ENCODE measurements at places on chromosomes 6 and 20.

DNA sequence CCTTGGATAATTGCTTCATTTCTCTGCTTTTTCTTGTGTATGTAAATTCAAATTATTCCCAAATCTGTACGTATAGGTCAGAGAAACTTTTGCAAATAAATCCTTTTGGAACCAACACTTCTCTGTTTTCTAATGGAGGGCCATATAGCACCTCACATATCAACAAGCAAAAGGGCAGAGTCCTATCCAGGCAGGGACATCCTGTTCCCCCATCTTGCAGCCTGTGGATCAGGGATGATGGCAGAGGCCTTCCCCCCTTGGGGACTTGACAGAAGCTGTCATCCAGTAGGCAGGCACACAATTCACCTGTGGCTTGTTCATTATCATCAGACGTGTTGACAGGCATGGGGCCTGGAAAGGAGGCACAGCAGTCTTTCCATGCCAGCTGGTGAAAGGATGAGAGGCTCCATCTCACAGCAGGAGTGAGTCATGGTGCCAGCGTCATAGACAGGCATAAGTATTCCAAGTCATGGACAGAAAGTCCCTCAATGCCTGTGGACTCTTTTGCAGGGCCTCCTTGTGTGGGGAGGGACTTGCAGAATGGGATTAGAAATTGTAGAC, 31.8 kb upstream of the PLEKHG1 start:
- DNase-seq: no peak

GRCh38 chr20:1813101-1813529, 82.1 kb upstream of the SIRPA start:
- no peak for DNase-seq

- no peak for DNase-seq
Measured at GRCh38 chr6:50820869-50821264, 2.2 kb downstream of the TFAP2B start.

DNA sequence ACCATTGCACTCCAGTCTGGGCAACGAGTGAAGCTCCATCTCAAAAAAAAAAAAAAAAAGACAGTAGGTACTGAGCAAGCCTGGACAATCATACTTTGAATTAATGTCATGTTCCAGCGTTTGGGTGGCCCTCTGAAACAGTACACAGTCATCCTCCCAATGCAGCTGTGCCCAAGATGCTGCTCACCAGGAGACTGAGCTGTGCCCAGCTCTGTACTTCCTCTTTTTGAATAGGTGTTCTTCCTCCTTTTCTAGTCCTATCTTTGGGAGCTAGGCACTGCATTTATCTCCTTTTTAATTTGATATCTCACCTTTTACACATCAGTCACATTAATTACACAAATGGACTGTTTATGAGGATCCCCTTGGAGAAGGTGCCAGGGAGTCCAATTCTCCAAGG, 101.5 kb downstream of the RPP40 start:
- no peak for DNase-seq

DNA sequence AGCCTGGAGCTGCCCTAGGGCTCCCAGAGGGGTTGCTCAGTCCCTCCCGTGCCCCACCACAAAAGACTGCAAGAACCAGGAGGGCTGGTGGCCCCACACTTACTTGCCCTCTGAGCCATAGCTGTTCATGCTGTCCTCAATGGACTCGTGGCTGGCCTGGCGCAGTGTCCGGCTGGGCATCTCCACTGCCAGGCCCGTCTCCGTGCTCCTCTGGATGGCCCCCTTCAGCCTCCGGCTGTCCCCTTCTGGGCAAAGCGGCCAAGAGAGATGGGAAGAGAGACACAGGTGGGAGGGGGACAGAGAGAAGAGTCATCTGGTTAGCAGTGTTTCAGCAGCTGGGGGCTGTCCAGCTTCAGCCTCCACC, 25.5 kb downstream of the KCNK15 start:
- DNase-seq: no peak

Measured in suprapubic skin (tissue), 4 donors.